ENCODE measurements at places on chromosomes 2 and 18.

DNA sequence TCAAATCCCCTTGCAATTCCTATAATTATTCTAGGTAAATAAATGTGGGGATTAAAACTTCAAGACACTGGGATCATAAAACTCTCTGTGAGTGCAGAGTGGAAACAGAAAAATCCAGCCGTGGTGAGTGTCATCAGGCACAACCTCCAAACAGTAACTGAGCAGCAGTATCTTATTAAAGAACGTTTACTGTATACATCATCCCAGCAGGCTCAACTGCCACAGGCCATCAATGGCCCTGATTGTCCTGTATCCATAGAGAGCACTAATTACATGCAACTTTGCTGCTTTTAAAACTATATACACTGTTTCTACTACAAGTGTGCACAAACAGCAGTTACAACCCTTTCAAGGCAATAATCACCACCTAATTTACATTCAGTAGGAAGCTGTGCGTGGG is 23.9 kb downstream of the GAREM1 start:
- no peak overlapping the region for H3K4me3 ChIP-seq
- H3K27me3 ChIP-seq: peaks cover 22% of the 10 kb centered on the region
- no peak for DNase-seq
- no peaks in the 10 kb centered on the region for H3K36me3 ChIP-seq
- H3K27ac ChIP-seq: no peak overlapping the region

DNA sequence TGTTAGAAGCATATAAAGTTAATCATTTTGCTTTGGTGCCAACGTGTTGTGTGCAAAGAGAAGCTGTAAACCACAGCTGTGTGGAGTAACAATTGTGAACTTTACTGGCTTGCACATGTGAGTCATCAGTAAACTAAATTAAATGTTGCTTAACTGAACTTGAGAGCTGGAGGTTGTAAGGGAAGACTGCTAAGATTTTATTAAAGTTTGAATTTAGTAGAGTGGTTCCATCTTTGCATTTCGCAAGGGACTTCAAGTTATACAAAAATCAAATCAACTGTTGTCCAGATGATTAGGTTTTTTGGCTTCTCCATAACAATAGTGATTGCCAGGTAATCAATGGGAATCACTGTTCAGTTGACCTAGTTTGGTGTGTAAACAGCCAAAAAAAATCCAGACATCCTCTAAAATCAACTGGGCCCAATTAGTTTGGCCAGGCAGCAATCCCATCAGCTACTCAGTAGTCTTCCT is 247.4 kb downstream of the MYO3B start:
- DNase-seq: no peak
- H3K4me3 ChIP-seq: no peak overlapping the region
- H3K27me3 ChIP-seq: peaks cover 24% of the 10 kb centered on the region
- no peaks in the 10 kb centered on the region for H3K4me1 ChIP-seq

DNA sequence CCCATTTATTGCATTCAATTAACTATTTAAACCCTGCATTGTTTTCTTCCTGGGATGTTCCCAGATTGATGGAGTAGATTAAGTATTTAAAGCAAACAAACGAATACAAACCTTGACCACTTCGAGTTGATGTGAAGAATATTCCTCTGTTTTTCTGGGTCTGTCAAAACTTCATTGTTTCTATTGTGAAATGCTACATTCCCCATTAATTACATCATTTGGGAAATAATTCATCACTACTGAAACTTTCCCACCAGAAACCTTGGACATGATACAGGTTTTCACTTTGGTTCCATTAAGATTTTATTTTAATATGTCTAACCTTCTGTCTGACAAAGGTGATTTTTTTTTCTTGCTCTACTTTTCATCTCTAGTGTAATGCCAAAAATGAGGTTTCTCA is 365.1 kb upstream of the ETAA1 start:
- H3K4me1 ChIP-seq: no peaks in the 10 kb centered on the region
- no peak overlapping the region for H3K4me3 ChIP-seq
- no peak overlapping the region for H3K27ac ChIP-seq
- H3K36me3 ChIP-seq: no peaks in the 10 kb centered on the region

DNA sequence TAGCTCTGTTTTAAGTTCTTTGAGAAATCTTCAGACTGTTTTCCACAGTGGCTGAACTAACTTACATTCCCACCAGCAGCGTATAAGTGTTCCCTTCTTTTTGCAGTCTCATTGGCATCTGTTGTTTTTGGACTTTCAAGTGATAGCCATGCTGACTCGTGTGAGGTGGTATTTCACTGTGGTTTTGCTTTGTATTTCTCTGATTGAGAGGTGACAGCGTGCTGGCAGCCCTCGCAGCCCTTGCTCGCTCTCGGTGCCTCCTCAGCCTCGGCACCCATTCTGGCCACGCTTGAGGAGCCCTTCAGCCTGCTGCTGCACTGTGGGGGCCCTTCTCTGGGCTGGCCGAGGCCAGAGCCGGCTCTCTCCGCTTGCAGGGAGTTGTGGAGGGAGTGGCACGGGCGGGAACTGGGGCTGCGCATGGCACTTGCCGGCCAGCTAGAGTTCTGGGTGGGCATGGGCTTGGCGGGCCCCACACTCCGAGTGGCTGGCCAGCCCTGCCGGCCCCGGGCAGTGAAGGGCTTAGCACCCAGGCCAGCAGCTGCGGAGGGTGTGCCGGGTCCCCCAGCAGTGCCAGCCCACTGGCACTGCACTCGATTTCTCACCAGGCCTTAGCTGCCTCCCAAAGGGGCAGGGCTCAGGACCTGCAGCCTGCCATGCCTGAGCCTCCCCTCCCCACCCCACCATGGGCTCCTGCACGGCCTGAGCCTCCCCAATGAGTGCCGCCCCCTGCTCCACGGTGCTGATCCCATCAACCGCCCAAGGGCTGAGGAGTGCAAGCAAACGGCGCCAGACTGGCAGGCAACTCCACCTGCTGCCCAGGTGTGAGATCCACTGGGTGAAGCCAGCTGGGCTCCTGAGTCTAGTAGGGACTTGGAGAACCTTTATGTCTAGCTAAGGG is 151.8 kb downstream of the IRS1 start:
- H3K27me3 ChIP-seq: no peaks in the 10 kb centered on the region
- H3K36me3 ChIP-seq: no peaks in the 10 kb centered on the region
- H3K4me3 ChIP-seq: no peak overlapping the region
- peaks cover 9% of the 10 kb centered on the region for H3K4me1 ChIP-seq
- no peak overlapping the region for H3K27ac ChIP-seq
- no peak for DNase-seq
